Activated T-cell treated with anti-CD3 and anti-CD28 coated beads, Interleukin-2, amount 50 U/mL, for 48 hours (primary cell): ENCODE measurements at places on chromosomes 6 and 20.

- DNase-seq: no peak
Observed at GRCh38 chr6:7685276-7685675, 40.6 kb upstream of the BMP6 start.

DNA sequence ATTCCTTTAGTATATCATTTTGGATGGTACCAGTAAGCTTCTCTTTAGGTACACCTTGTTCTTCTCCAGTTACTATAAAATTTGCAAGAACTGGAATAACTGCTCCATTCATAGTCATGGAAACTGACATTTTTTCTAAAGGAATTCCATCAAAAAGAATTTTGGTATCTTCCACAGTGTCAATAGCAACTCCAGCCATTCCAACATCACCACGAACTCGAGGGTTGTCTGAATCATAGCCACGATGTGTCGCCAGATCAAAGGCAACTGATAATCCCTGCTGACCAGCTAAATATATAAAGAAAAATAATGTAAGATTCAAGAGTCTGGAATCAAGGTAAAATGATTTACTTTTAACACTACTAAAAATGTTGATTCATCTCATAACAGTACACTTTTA is 5.3 kb downstream of the MMUT start:
- DNase-seq: no peak

- no peak for DNase-seq
Observed at GRCh38 chr20:49868964-49869363, 46.4 kb downstream of the SPATA2 start.

- DNase-seq: no peak
Observed at GRCh38 chr20:59005523-59006166, 1.4 kb downstream of the CTSZ start.

DNA sequence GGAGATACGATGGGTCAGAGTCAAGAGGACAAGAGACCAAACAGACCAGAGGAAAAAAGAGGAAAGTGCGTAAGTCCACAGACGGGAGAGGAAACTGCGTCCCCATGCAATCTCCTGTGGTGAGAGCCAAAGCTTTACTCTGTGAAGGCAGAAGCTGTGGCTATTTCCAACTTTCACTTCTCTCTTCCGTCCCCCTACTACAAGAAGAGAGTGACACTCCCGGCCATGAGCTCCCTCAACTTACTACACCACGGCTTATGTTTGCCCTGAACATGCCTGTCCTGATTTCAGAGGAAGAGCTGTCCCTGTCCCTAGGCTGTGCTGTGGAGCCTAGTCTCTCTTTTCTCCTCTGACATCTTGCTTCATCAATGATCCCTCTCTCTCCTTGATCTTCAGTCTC is 11.5 kb upstream of the SSR1 start:
- no peak for DNase-seq

DNA sequence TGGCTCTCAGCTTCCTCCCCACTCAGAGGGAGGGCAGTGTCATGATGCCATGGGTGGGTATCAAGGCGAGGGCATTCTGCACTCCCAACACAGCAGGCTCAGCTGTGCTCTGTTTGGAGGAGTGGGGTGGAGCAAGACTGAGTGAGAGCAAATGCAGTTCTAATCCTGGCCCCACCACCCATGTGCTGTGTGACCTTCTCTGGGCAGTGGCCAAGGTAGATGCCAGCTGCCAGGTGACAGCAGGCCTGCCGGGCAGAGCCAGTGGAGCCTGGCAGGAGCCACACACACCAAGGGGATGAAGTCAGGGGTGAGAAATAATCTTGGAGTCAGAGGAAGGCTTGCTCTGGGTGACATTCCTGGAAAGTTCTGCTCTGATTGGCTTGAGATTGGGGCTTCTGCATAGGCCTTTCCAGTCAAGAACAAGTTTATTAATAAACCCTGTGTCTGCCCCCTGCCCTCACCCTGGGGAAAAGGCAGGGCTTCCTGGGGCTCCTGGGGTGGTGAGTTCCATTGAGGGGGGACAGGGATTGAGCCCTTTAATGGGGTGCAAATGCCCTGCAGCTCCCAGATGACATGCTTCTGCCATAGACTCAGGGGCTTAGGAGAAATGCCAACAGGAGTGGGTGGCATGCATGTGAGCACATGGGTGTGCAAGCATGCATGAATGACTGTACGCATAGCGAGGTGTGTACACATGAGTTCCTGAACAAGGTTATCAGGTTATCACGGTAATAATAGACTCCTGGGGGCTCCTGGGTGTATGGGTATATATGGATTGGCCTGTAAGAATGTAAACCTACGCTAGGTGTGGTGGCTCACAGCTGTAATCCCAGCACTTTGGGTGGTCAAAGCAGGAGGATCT is 134.2 kb downstream of the MRPL14 start:
- no peak for DNase-seq

GRCh38 chr6:47670851-47671250 is 27.5 kb upstream of the ADGRF4 start:
- DNase-seq: no peak

DNA sequence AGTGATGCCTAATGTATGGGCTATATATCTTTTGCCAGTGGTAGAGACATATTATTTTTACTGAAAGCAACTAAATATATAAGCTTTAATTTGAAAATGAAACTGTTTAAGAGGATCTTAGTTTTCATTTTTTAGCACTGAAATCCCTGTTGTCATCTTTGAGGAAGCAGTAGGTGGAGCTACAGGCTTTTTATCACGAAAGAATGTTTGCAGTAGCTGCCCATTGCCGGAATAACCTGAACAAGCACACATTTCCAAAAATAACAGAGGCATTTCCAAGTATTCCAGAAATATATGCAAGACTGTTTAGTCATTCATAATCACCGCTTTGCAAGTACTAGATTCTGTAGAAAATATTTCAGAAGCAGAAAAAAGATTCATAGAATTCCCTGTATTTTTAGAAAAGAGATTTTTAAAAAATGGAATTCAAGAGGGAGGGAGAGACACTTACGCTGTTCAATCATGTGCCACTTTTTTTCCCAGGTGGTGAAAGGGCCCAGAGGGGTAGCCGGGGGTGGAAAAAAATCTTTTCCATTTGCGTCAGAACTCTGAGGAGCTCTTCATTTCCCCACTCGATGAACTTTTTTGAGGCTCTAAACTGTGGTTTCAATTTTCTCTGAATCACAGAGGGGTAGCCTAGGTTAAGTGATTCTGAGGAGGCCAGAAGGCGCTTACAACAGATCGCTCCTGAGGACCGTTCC is 142.5 kb upstream of the FERMT1 start:
- DNase-seq: no peak

DNA sequence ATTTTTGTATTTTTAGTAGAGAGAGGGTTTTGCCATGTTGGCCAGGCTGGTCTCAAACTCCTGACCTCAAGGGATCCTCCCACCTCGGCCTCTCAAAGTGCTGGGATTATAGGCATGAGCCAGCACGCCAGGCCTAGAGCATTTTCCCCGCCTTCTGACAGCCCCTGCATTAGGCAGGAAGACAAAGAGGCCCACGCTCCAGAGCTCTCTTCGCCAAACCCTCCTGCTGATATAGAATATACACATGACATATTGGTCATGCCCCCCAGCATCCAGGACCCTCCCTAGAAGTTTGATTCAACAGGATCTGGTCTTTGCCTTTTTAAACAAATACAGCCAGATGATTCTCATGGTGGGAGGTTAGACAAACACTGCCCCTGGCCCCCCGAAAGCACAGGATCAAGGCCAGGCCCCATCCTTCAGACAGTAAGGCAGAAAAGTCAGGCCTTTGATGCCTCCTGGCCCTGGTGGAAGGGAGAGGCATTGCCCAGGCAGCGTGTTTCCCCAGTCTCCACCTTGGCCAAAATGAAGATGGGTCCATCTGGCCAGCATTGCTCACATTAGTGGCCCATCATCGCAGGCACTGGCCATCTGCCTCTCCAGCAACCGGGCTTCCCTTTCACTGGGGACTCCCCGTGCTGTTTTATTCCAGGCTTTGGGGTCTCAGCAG is 4.4 kb downstream of the SULF2 start:
- DNase-seq: no peak

- DNase-seq: peak; percentile 45
Observed at GRCh38 chr20:5996765-5997164, 46.3 kb downstream of the MCM8 start.
